ENCODE measurements at places on chromosomes 1 and 21.

GRCh38 chr1:59101518-59101917 is 195.4 kb upstream of the FGGY start:
- no peak for DNase-seq

DNA sequence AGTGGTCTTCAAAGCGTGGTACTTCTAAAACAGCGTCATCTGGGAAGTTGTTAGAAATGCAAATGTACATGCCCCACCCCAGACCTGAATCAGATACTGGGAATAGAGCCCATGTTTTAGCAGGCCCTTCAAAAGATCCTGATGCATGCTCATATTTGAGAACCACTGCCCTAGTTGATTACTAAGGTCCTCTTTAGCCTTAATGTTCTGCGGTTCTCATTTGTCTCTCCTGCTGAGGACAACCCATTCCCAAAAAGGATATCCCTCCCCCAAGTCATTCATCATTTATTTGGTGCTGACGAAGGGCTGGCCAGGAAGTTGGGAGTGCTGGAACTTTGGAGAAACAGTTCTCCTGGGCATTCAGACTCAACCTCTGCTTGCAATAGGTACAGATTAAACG is 92.4 kb upstream of the RALGPS2 start:
- DNase-seq = no peak

- peak; percentile 42 for DNase-seq
Measured at GRCh38 chr1:64861611-64862010, 104.7 kb downstream of the JAK1 start.

DNA sequence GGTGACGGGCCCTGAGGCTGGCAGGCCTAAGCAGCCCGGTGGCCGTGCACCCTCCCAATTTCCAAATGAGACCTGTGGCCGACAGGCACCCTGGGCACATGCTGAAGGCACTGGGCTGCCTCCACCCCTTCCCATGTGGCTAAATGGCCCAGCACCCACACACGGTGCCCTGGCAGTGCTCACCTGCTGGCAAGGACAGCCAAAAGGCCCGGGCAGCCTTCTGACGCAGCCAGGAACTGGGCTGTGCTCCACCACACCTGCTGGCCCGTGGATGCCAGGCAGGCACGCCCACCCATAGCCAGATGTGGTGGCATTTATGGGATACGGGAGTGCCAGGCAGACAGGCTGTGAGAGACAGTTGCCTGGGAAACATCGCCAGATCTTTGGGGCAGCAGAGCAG is 4.0 kb upstream of the FAAP20 start:
- no peak for DNase-seq

- no peak for DNase-seq
Measured at GRCh38 chr1:27513528-27513927, 23.6 kb upstream of the WASF2 start.
